WTC11 (cell line): ENCODE measurements at places on chromosomes 3 and 15. TPM values are rescaled to one million over a fixed set of nuclear protein-coding genes. Genes with fewer than 3 reads are reported as not detected.

- no peak for DNase-seq
- no peak overlapping the region for H3K4me3 ChIP-seq
- H3K36me3 ChIP-seq = peaks cover 2% of the 10 kb centered on the region; the same call in 1 of the 2 replicates
- H3K4me1 ChIP-seq = peaks cover 5% of the 10 kb centered on the region; the same call in 1 of the 2 replicates
Measured at GRCh38 chr3:126346466-126346865, 10.7 kb downstream of the KLF15 start.

GRCh38 chr15:35784745-35785144 lies 238.8 kb upstream of the DPH6 start:
- peaks cover 19% of the 10 kb centered on the region for H3K27me3 ChIP-seq
- H3K4me3 ChIP-seq = no peak overlapping the region
- no peaks in the 10 kb centered on the region for H3K36me3 ChIP-seq

DNA sequence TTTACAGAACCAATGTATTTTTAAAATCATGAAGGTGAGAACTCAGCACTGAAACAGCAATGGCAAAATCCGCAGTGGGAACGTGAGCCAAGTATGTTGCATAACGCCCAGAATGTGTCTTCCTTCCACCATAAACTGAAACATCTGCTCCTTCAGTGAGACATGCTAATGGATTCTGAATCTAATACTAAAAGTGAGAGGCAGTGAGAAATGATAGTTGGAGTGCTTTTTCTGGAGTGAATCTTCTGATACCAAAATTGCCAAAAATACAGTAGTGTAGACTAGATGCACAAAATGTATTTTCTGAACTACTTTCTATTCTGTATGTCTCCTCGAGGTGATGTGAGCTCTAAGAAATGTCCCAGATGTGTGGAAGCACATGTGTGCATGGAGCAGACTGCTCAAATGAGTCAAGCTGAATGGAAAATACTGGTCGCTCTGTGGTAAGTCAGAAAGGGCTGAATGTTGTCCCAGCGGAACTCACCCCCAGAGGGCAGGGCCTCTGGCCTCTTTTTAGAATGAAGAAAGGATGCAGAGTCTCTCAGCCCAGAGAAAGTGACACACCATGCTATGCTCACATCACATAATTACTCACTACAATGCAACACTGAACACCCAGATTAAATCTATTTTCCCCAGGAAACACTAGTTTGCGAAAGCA lies 73.0 kb downstream of the ATP10A start:
- H3K27ac ChIP-seq = peak overlapping the region; percentile 86
- DNase-seq = no peak
- no peak overlapping the region for H3K4me3 ChIP-seq
- no peaks in the 10 kb centered on the region for H3K36me3 ChIP-seq
- H3K27me3 ChIP-seq = no peaks in the 10 kb centered on the region

DNA sequence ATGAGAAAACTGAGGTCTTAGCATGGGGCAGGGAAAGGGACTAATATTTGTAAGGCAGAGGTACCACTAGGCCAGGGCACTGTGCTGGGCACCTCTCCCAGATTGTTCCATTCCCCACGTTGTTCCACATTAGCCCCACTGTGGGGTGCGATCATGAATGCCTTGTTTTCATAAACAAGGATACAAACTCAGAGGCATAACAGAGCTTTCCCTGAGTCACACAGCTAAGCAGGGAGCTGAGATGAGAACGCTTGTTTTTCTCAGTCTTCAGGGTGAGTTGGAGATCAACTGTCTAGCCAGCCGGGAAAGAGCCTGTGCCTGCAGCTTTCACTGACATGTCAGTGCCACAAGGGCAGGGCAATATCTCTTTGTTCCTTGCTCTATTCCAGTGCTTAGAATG lies 47.9 kb upstream of the ITGA11 start:
- H3K27ac ChIP-seq = no peak overlapping the region
- H3K36me3 ChIP-seq = no peaks in the 10 kb centered on the region
- H3K27me3 ChIP-seq = no peaks in the 10 kb centered on the region

DNA sequence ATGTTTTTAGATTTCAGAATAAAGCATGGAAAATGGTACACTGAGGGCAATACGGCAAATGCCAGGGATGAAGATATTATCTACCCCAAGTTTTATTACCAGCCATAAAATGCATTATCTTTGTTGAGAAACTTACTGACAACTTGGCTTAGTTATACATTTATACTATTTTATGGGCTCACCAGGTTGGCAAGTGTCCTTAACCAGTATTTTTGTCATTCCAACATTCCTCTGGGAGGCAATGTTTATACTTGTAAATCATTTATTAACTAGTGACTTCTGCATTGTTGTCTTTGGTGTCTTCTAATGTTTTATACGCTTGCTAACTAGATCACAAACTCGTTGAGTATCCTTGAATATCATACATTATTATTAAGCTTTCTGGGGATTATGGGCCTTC lies 18.0 kb upstream of the ADGRG7 start:
- peaks cover 3% of the 10 kb centered on the region for H3K36me3 ChIP-seq
- peaks cover 6% of the 10 kb centered on the region for H3K4me1 ChIP-seq
- DNase-seq = no peak
- H3K27ac ChIP-seq = no peak overlapping the region
- no peak overlapping the region for H3K4me3 ChIP-seq
- no peaks in the 10 kb centered on the region for H3K27me3 ChIP-seq

GRCh38 chr3:167166594-167167253 lies 213.4 kb downstream of the ZBBX start:
- DNase-seq = no peak
- no peak overlapping the region for H3K27ac ChIP-seq
- H3K27me3 ChIP-seq = no peaks in the 10 kb centered on the region
- no peak overlapping the region for H3K4me3 ChIP-seq
- H3K4me1 ChIP-seq = peaks cover 41% of the 10 kb centered on the region

GRCh38 chr3:41848753-41849574 lies 112.9 kb downstream of the ULK4 start:
- no peak overlapping the region for H3K4me3 ChIP-seq
- peaks cover 10% of the 10 kb centered on the region for H3K4me1 ChIP-seq
- no peaks in the 10 kb centered on the region for H3K36me3 ChIP-seq
- no peak for DNase-seq

GRCh38 chr3:197942956-197943556 lies 6.9 kb upstream of the RPL35A start:
- no peaks in the 10 kb centered on the region for H3K27me3 ChIP-seq
- H3K4me1 ChIP-seq = no peaks in the 10 kb centered on the region
- H3K4me3 ChIP-seq = no peak overlapping the region
- H3K27ac ChIP-seq = no peak overlapping the region

DNA sequence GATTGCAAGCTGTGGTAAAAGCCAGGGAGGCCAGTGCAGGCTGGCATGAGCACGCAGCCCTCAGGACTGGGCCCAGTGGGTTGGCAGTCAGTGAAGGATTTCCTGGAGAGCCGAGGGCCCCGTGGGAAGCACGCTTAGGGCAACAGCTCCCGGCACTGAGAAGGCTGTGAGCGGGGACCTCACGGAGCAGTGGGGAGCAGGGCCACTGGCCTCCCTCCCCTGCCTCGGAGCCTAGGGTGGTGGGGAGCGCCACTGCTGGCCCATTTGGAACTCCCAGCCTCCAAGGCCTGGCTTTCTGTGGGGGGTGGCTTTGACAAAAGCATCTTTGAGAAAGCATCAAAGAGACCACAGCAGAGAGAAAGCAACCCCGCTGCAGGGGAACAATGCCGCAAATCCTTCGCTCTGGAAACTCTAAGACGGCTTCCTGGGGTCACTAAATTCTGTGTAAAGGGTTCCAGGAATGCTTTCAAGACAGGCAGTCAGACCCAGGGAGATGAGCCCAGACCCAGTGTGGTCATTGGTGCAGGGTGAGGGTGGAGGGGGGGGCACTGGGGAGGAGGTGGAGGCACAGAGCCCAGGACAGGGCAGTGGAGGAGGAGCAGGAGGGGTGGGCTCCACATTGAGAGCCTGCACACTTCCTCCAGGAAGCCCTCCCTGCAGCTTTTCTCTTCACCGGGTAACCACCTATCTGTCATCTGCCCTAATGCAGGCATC lies 9.5 kb upstream of the APBA2 start:
- DNase-seq = peak; percentile 40
- H3K36me3 ChIP-seq = no peaks in the 10 kb centered on the region
- no peak overlapping the region for H3K27ac ChIP-seq

DNA sequence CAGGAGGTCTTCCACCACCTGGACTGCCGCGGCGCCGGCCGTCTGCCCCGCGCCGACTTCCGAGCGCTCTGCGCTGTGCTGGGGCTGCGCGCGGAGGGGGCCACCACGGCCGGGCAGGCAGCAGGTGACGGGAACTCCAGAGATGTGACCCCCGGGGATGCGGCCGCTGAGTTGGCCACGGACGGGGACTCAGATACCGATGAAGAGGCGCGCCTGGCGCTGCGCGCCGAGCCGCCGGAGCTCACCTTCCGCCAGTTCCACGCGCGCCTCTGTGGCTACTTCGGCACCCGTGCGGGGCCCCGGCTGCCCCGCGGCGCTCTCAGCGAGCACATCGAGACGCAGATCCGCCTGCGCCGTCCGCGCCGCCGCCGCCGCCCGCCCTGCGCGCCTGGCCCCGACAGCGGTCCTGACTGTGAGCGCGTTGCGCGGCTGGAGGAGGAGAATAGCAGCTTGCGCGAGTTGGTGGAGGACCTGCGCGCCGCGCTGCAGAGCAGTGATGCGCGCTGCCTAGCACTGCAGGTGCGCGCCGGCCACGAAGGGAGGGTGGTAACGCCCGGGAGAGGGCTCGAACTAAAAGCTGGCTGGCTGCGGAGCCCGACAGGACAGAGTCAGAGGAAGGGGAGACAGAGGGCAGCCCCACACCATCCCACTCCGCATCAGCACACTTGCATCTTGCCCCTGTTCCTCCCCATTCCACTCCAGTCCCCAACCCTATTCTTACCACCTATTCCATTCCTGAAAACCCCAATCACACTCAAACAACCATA lies 885 bp downstream of the EFCC1 start:
- H3K36me3 ChIP-seq = no peaks in the 10 kb centered on the region
- peak; percentile 60 for DNase-seq
- peak overlapping the region; percentile 57 for H3K4me3 ChIP-seq
- H3K27me3 ChIP-seq = peaks cover 98% of the 10 kb centered on the region
- no peak overlapping the region for H3K27ac ChIP-seq
- peaks cover 26% of the 10 kb centered on the region for H3K4me1 ChIP-seq

The PP2D1 gene
- not detected in 3 replicates for total RNA-seq

The AMOTL2 gene
- 76.9 to 85.4 TPM (median 79.9 TPM) in 3 replicates for total RNA-seq

The ENTPD3 gene
- 0.39 to 0.50 TPM (median 0.44 TPM) in 3 replicates for total RNA-seq

The NR1D2 gene
- total RNA-seq = 17.0 to 18.8 TPM (median 18.4 TPM) in 3 replicates

The PLSCR2 gene
- total RNA-seq = 0.18 to 0.39 TPM (median 0.23 TPM) in 3 replicates

The A4GNT gene
- not detected in 3 replicates for total RNA-seq

The SLC15A2 gene
- 2.4 to 3.8 TPM (median 3.4 TPM) in 3 replicates for total RNA-seq

The LIPH gene
- total RNA-seq = 0.07 to 0.27 TPM (median 0.11 TPM) in 3 replicates

The EIF2A gene
- total RNA-seq = 76.2 to 88.4 TPM (median 82.7 TPM) in 3 replicates

The DNAJB11 gene
- total RNA-seq = 44.2 to 56.3 TPM (median 47.8 TPM) in 3 replicates

The ALDH1A3 gene
- 9.9 to 14.0 TPM (median 10.7 TPM) in 3 replicates for total RNA-seq

The ROPN1 gene
- total RNA-seq = not detected in 3 replicates
